ENCODE measurements at places on chromosomes 3 and 15.

- no peak for DNase-seq
These were observed 87.8 kb downstream of the WWTR1 start for GRCh38 chr3:149570016-149570415.

GRCh38 chr15:61403884-61404283 lies 174.8 kb upstream of the RORA start:
- no peak for DNase-seq

- no peak for DNase-seq
These were observed 31.6 kb upstream of the LRRC3B start for GRCh38 chr3:26590919-26591484.

DNA sequence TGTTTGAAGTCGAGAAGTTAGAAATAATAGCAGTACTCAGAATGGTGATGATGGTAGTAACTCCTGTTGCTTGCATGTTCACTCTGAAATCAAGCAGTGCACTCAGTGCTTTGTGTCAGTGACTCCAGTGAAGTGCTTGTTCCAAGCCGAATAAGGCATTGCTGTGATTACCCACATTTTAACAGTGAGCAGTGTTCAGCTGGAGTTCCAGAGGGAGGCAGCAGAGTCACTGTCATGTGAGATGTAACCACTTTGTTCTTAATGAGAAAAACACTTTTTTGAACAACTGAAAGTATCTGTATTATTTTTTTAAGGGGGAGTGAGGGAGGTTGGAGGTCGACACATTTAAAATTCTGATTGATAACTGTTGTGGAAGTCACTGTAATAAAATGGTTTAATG lies 3.7 kb downstream of the MDFIC2 start:
- peak; percentile 72 for DNase-seq

DNA sequence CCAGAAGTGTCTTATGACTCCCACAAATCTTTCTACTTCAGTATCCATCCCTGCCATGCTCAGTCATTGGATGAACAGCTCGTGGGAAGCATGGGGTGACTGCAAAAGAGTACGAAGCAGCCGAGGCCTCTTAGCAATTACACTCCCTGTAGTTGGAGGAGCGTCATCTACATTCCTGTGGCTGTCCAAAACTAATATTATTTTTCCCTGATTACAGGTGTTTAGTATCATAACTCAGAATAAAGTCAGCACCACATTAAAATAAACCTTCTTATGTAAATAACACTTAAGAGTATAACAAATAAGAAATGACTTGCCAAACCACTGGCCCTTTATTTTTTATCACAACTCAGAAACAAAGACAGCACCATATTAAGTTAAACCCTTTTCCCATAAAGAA lies 141.5 kb downstream of the PLOD2 start:
- DNase-seq, result no peak

- no peak for DNase-seq
These were observed 109.1 kb upstream of the DLG1 start for GRCh38 chr3:197407526-197407925.

Measured in posterior cingulate gyrus (tissue), 11 donors.